ENCODE measurements at places on chromosomes 1 and 21.

- DNase-seq, result no peak
These were observed 438.8 kb upstream of the B3GALT2 start for GRCh38 chr1:193625255-193625654.

- no peak for DNase-seq
These were observed 173.9 kb downstream of the DUSP10 start for GRCh38 chr1:221567859-221568507.

DNA sequence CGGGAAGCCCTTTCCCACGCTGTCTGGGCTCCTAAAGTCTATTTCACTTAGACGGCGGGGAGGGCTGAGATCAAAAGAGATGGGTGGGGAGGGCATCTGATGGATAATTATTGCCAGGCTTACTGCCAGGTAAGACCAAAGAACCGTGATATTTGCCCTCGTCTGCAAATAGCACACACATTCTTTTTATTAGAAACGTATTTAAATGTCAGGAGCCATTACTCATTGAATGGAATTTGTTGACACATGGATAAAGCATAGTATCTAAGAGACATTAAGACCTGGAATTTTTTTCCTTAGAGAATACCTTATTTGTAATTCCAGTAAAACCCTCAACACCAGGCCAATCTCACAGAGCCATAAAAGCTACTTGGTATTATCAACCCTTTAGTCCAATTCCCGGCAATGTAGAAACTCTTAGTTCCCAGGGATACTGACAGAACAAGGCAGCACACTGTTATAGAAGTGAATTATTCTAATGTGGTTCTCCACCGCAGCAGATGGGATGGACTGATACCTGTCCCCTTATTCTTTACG lies 10.6 kb downstream of the URB1 start:
- DNase-seq, result no peak

DNA sequence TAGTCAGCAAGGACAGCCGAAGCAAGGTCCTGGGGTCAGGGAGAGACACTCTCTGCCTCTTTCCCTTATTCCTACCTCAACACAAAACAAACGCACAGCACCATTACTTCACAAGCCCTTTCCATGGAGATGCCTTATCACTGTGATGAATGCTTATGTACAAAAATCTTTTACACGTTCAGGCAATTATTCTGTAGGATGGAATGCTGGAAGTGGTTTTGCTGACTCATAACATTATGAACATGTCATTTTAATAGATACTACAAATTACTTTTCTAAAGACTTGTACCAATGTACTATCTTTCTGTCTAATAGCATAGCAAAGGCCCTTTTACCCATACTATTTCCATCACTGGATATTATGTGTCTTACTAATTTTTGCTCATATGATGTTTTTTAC lies 98.4 kb downstream of the TTLL7 start:
- no peak for DNase-seq
